Muscle of arm (tissue), 14 donors: ENCODE measurements at places on chromosomes 2 and 18.

DNA sequence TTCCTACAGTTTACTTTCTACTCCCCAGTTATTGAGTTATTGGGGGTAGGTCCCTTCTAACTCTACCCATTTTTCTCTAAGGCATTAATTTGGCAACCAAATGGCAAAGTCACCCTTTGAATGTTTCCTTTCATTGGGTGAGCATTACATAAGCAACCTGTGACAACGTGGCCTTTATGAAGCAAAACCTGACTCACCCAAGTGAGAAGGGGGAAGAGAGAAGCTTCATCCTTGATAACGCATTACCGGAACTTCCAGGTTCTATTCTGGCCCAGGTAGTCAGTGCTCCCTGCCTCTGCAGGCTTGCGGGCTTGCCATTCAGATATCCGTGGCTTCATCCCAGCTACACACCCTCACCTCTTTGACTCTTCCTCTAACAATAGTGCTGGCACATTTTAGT is 39.1 kb upstream of the FAM124B start:
- DNase-seq, result no peak

DNA sequence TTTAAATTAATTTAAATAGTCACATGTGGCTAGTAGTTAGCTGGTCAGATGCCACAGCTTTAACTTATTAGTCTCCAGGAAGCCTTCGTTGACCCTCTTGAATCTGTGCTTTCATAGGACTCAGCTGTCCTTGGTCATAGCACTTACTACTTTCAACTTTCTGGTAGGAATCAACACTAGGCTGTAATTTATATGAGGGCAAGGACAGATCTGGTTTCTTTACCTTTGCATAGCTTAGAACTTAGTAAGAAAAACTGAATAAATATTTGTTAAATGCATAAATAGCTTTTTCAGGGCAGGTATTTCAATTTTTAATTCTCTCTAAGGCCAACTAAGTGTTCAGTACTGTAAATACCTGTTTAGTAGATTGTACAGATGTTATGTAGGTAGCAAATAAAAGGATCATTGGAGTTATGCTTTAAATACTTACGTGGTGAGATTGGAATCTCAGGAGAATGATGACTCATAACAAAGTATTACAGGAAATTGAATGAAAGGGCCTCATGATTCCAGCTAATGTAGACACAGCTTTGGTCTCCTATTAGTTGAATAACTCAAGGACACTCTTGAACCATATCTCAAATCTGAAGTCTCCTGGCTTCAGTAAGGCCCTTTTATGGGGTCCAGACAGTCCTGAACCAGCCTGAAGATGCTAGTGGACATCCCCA is 2.6 kb downstream of the CLIP4 start:
- no peak for DNase-seq

DNA sequence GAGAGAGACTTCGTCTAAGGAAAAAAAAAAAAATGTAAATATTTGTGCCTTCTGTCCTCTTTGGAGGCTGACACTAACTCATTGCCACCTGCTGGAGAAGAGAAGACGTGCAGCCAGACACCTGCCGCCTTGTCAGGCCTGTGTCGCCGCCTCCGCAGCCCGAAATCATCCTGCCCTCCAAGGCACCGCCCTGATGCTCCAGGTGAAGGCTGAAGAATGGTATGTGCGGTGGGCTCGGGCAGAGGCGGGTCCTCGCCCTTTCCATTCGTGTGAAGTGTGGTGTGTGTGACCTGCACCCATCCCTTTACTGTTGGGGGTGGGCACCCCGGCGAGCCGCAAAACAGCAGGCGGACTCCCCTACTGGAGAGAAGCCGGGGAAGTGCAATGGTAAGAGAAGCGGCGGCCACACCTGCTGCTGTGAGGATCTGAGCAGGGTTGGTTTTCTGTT is 60.4 kb downstream of the FAM161A start:
- peak; percentile 12 for DNase-seq

DNA sequence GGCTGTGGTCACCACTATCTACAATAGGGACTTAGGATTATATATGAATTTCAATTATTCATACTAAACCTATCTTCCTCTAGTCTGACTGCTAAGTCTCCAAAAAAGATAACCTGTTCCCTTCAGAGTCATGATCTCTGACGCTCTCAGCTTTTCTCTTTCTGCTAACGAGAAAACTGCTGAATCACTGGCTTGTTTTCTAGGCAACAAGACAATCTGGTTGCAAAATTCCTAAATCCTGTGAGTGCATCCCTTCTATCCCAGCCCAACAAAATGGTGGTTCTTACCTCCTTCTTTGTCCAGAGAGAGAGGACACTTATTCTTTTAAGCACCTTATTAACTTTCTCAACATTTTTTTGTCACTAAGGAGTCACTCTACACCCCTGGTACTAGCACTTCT is 312.3 kb upstream of the PKDCC start:
- DNase-seq, result no peak

GRCh38 chr18:63997606-63998005 is 27.7 kb downstream of the SERPINB8 start:
- DNase-seq, result no peak

DNA sequence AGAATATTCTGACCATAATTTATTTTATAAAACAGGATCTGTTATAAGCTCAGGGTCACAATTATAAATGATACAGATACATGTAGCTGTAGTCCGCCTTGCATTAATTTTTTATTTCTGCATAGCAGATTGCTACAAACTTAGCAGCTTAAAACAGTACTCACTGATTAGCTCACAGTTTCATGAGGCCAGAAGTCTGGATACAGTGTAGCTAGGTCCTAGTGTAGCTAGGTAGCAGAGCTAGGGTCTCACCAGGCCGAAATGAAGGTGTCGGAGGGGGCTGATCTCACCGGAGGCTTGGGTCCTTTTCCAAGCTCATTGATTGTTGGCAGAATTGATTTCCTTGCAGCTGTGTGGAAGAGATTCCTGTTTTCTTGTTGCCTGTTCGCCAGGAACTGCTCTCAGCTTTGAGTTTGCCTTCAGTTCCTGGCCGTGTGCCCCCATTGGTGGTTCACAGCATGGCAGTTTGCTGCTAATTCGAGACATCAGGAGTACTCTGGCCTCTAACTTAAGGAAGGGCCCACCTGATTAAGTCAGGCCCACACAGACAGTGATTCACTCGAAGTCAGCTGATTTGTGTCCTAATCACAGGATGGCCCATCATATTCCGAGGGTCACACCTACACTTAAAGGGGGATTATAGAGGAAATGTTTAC is 18.4 kb downstream of the NAPG start:
- no peak for DNase-seq

DNA sequence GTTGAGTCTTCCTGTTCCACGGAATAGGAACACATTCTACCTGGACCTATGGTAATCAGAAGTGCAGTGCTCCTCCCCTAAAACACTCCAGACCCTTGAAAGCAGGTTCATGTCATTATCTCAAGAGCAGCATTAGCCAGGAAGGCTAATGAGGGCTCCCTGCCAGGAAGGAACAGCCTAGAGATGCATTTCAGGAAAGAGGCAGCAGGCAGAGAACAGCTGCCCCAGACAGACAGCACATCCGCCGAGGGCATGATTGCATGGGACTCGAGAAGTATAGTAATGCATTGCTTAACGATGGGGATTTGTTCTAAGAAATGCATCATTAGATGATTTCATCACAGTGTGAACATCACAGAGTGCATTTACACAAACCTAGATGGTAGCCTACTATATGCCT is 171.5 kb downstream of the ALK start:
- DNase-seq, result no peak

GRCh38 chr2:2655453-2656114 is 324.5 kb upstream of the MYT1L start:
- DNase-seq, result no peak

- no peak for DNase-seq
Measured at GRCh38 chr2:127097841-127098651, 8.9 kb downstream of the BIN1 start.

DNA sequence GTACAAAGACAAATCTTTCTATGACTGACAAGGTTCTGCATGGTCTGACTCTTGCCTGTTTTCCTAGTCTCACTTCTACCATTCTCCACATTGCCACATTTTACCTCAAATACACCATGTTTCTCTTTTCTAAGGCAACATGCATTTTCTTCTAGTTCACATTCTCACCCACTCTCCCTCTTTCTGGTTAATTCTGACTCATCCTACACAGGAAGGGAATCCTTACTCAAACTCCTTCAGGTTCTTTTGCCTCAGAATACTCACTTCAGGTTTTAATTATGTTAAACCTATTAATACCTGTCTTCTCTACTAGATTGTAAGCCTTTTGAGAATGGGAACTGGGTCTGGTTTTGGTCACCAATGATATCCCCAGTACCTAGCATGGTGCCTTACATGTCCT is 47.2 kb downstream of the MAP2 start:
- no peak for DNase-seq

DNA sequence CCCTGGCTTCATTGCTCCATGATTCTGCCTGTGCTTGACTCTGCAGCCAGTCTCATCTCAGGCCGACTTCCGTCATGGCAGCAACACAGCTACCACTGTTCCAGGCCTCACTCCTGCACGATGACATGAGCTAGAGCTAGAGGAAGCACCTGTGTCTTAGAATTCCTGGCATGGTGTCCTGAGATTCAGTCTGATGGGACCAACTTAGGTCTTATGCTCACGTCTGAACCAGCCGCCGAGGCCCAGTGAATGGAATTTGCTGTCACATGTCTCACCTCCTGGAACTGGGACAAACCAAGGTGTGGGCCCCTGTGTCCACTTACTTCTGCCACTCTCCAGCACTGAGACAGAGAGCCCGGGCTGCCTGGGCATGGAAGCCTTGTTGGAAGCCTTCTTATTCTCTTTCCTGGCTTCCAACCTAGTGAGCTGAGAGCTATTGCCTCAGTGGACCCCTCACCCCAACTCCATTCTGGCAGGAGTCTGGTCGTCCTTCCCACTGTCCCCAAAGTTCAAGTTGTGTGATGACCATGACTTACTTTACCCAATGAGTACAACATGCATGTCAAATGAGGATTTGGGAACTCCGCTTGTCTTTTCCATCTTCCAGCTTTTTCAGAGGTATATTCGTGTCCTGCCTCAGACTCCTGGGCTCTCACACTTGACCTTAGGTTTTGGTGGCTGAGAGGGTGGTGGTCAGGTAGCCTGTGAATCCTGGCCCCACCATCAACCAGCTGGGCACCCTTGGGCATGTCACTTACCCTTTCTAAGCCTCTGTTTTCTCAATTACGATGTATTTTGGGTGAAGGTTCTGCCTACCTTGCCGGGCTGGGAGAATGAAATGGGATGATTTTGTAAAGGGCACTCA is 39.1 kb upstream of the HS6ST1 start:
- DNase-seq, result no peak

- DNase-seq, result no peak
Measured at GRCh38 chr18:45753286-45753685, 29.3 kb downstream of the SLC14A1 start.

- DNase-seq, result no peak
Measured at GRCh38 chr2:129653246-129653645, 326.2 kb upstream of the RAB6C start.

DNA sequence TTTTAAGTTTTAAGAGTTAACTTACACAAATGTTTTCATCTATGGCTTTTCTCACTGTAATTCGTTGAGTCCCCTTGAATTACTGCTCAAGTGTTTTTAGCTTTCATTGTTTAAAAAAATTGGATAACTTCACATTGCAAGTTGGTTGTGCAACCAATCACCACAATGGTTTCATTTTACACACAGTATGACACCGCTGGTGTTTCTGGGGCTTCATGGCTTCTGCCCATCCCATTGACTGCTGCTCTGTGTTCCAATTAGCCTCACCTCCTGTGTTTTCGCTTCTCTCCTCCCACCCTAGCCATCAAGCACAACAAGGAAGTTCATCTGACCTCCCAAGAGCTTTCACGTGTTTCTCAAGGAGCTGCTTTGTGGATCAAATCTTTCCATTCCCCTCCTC is 199.1 kb upstream of the CHAC2 start:
- DNase-seq, result no peak

DNA sequence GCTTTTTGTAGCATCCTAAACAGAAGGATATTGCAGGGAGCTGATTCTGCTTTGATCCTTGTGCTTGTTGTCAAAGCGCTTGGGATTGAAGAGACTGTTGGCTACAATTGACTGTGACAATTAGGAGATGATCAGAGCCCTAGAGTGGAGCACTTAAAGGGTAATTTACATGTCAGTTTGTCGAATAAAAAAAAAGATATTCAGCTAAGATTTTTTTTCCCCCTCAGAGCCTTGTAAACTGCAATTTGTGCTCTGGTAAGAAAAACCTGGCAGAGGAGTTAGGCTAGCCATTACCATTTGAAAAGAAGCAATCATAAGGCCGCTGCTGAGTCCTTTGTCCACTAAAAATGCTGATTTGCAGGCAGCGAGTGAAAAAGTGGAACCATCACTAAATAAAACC is 47.8 kb upstream of the ZEB2 start:
- DNase-seq, result no peak

- DNase-seq, result no peak
Measured at GRCh38 chr2:151900331-151900730, 72.1 kb upstream of the ARL5A start.

DNA sequence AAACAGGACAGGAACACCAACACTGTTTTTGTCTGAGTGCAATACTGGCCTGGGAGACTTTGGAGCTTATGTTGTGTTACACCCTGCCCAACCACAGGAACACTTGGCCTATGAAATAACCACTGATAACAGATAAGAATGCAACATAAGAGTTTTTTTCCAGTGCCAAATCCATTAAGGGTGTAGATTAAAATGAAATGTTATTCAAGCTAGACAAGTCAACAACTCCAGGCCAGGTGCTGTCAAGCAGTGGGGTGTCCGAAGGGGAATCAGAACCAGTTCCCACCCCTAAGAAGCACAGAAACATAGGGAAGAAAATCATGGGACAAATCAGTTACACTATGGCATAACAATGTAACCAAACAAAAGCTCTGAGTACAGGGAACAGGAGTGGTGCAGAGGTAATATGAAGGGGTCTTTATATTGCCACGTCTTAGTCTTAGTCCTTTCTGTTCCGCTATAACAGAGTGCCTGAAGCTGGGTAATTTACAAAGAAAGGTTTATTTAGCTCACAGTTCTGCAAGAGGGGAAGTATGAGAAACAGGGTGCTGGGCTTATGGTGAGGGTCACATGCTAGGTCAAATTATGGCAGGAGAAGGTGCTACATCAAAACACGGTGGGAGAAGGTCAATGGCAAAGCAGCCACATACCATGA is 3.8 kb downstream of the AFG3L2 start:
- DNase-seq, result no peak

DNA sequence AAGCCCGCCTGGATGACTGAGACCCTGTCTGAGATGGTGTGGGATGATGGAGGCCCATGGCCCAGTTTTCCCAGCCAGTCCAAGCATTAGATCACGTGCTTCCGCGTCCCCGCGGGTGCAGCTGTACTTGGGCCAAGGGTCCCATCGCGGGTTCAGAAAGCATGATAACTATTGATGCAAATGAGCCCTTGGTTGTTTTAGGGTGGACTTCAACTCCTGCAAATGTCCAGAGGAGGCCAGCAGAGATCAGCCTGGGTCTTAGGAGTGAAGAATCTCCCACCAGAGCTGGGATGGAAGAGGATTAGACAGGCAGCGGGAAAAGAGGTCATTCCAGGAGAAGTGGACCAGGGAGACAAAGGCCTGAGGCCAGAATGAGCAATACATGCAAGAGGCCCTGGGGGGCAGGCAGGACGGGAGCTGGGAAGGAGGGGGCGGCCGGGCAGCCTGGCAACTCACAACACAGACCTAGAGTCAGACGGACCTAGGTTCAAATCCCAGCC is 89.9 kb upstream of the TMEM247 start:
- DNase-seq, result no peak
